Urinary bladder (tissue), 4 donors: ENCODE measurements at places on chromosomes 2 and 18.

DNA sequence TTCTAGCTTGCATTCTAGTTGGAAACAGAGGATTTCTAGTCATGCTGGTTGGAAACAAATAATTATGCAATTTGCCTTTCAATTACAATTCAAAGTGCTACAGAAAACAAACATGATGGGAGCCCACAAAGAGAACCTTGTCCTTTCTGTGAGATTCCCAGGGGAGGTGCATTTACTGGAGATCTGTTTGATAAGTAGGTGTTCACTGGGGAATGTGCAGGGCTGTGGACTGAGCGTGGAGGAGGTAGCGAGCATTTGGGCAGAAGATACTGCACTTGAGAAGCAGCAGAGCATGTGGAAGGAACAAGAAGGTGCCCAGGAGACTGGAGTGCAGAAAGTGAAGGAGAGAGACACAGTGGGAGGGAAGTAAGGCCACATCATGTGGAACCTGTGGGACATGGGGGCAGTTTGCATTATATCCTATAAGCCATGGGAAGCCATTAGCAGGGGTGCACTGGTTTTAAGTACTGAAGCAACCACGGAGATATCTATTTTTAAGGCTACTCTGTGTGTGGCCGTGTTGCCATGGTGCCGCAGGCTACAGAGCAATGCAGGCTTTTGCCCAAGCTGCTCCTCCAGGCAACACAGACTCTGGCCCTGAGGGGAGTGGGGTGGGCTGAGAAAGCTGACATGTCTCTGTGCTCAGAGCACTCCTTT is 154.0 kb downstream of the ANTXR1 start:
- no peak for DNase-seq

GRCh38 chr2:68388772-68389171 is 23.7 kb downstream of the PLEK start:
- no peak for DNase-seq

GRCh38 chr2:26687328-26687727 is 5.2 kb upstream of the KCNK3 start:
- no peak for DNase-seq

DNA sequence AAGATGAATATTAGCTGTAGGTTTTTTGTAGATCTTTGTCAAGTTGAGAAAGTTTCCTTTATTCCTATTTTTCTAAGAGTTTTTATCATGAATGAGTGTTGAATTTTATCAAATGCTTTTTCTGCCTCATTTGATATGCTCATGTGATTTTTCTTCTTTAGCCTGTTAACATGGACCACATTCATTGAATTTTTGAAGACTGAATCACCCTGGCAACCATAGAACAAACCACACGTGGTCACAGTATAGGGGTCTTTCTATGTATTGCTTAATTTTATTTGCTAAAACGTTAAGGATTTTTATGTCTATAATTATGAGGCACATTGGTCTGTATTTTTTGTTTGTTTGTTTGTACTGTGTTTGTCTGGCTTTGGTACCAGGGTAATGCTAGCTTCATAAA is 201.7 kb upstream of the CWC22 start:
- DNase-seq, result no peak

DNA sequence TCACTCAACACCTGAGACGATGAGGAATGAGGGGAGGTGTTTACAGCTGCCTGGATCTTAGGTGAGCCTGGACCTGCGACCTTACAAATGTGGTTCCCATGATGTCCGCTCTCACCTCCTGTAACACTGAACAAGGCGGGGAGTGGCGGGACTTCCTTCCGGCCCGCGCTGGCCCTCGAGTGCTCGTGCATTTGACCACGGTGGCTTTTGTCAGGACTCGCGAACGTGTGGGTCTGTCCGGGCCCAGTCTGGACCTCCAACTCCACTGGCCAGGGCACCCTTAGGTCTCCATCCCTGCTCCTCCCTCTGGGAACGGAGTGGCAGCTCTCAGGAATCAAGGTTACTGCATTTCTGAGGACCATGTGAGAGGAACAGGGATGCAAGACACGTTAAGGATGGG is 263.0 kb upstream of the SALL3 start:
- DNase-seq, result no peak

- DNase-seq, result no peak
These were observed 34.7 kb downstream of the RASGRP3 start for GRCh38 chr2:33511141-33511540.

GRCh38 chr18:79949697-79950487 is 1.6 kb downstream of the SLC66A2 start:
- DNase-seq, result no peak

DNA sequence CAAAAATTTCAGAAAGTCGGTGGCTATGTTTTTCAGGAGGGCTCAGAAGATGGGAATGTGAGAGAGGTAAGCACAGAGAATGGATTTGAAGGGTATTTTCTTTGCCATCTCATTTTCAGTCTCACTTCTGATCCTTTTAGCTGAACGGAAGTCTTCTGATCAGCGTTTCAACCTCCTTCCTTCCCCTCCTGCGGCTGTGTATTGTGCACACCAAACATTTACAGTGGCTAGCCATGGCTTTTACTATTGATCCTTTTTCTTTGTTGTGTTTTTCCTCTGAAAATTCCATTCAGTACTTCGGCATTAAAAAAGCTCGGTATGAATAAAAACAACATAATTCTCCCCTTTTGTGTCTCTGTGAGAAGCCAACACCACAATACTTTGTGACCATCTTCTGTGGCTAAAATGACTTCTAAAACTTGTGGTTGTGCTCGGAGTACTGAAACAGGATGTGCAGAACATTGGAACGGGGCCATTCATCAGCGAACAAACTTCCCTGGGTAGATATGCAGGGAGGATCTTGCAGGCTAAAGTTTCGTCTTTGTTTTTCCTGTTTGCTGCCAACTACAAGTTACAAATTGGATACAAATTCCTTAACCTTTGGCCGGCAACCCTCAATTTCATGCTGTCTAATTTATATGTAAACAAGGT is 260.8 kb upstream of the FAM98A start:
- no peak for DNase-seq

GRCh38 chr18:50341443-50341842 is 33.4 kb upstream of the SKA1 start:
- no peak for DNase-seq

DNA sequence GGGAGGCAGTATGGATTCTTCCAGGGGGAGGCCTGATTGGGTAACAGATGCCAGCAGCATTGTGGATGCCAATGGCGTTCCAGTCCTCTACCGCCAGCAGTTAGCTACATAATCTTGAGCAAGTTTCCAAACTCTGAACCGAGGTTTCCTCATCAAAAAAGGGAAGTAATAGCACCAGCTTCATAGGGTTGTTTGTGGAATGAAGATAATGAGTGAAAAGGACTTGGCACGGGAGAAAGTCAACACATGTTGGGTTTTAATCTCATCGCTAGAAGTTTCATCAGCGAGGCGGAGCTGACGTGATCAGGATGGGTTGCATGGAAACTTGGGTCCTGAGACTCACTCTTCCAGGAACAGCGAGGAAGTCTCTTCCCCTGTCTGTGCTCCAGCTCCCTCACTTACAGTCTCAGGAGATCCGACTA is 266.7 kb downstream of the SH3BP4 start:
- no peak for DNase-seq

- DNase-seq, result no peak
These were observed 124.5 kb upstream of the SH3BP4 start for GRCh38 chr2:234827096-234827860.

DNA sequence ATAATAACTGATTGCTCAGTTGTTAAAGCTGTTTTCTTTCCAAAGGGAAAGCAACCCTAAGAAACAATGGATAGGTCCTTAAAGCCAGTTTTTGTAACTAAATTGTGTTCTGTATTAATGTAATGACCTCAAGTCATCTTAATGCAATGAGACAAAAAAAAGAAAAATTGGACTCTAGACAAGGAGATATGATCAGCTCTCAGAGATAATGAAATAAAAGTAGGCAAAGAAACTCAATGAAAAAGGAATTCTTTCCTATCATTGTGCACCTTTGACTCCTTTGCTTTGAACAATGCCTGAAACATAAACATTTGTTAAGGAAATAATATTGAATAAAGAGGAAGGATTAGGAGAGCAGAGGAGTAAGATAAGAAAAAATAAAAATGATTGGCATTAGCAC is 86.1 kb downstream of the RIT2 start:
- DNase-seq, result no peak

- no peak for DNase-seq
These were observed 8.9 kb upstream of the LRRFIP1 start for GRCh38 chr2:237618449-237618848.

GRCh38 chr18:11488175-11488574 is 121.2 kb upstream of the SLC35G4 start:
- no peak for DNase-seq

DNA sequence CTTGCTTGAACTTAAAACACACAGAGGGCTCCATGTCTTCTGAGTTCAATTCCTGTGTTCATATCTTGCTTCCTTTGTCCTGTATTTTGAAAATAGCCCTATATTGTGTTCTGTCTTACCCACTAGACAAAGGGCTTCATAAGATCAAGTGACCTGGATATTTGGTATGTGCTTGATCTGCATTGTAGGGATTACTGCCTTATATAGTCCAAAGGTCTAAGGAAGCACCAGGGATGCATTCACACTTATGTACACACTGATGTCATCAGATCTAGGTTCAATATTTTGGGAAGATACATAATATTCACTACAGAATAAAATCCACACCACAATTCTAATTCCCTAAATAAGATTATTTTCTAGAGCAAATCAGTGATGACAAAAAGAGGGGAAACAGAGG is 278.0 kb upstream of the KYNU start:
- no peak for DNase-seq

DNA sequence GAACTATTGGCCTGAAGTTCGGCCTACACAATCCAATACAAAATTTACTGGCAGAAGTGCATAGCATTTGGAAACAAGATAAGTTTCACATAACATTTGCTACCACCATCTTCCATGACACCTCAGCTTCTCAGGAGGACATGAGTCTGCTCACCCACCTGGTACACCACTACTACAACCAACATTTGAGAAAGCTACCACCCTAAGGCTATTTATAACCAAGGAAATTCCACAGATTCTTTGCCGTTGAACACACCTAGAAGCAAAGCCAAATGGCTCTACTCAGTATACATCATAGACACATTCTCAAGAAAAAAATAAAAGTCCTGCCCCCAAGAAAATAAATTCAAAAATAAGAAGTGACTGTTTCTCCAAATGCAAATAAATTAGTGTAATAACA is 145.3 kb downstream of the SPAG16 start:
- DNase-seq, result no peak

DNA sequence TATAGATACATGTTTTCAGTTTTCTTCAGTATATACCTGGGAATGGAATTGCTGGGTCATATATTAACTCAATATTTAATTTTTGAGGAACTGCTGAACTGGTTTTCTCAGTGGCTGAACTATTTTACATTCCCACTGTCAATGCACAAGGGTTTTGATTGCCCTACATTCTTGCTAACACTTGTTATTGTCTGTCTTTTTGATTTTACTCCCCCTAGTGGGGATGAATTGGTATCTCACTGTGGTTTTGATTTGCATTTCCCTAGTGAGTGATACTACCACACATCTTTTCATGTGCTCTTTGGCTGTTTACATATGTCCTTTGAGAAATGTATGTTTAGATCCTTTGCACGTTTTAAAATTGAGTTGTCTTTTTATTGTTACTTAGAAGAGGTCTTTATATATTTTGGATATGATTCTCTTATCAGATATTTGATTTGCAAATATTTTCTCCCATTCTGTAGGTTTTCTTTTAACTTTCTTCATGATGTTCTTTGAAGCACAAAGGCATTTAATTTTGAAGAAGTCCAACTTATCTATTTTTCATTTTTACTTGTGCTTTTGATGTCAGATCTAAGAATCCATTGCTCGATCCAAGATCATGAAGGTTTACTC is 36.2 kb downstream of the ASB1 start:
- no peak for DNase-seq
